Caki2 (cell line): ENCODE measurements at places on chromosomes 3 and 15. TPM values are rescaled to one million over a fixed set of nuclear protein-coding genes. Genes with fewer than 3 reads are reported as not detected.

DNA sequence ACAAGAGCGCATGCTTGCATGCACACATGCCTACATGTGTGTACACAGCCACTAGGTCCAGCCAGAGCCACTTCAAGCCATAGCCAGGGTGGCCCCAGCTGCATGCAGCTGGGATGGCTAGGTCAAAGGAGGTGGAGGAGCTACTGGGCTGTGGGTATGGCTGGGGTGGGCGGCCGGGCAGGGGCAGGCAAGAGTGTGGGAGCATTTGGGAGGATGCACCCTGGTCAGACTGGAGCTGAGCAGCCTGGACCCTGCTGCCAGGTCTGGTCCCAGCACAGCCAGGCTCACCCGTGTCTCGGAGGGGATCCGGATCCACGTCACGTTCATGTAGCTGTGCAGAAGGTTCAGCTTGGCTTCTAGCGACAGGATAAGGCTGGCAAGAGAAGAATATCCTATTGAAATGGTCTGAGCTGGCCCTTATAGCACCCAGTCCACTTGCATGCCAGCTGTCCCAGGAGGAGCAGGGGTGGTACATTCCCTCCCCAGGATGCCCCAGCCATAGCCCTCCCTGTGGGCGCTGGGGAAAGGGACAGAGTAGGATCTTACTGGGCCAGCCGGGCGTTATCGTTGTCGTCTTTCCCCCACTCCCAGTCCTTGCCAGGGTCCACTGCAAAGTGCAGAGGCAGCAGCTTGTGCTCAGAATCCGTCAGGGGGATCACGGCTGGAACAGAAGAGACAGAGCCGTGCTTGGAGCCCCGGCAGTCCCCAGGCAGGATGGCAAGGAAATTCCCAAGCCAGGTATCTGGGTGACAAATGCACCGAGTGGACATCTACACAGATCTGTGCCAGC lies 160.5 kb downstream of the KLF13 start:
- DNase-seq, result no peak

- DNase-seq, result no peak
Measured at GRCh38 chr3:124974691-124975090, 40.1 kb upstream of the MUC13 start.

The BTLA gene
- total RNA-seq, result not detected in 2 replicates

The SMAD3 gene
- 26.4 and 31.4 TPM in 2 replicates for total RNA-seq

The ZBBX gene
- 12.2 TPM in 1 of 2 replicates, not detected in the other for total RNA-seq
